ENCODE measurements at places on chromosomes 3 and 15. TPM values are rescaled to one million over a fixed set of nuclear protein-coding genes. Genes with fewer than 3 reads are reported as not detected.

- DNase-seq: no peak
These were observed 173.5 kb downstream of the TNIK start for GRCh38 chr3:171286580-171287249.

The SEMA6D gene
- total RNA-seq: 17.6 TPM

The TGM4 gene
- total RNA-seq: not detected

GRCh38 chr15:72141171-72142084 is 23.2 kb downstream of the SENP8 start:
- no peak for DNase-seq

- DNase-seq: no peak
These were observed 20.5 kb downstream of the CPN2 start for GRCh38 chr3:194330579-194330978.

DNA sequence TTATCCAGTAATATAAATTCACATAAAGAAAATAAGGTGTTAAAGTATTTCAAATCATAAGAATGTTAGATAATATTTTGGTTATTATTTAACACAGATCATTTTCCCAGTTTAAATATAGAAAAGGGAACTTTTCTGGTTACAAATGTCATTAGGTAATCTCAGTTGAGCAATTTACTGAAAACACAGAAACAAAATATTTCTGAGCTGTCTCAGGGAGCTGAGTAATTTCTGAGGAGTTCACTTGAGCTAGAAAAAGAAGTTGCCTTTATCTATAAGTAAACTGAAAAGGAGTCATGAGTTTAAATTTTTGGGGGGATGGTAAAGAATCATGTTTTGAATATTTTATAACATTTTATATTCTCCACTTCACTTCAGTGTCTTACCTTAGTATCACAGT is 855.4 kb upstream of the ARPP21 start:
- no peak for DNase-seq

- no peak for DNase-seq
These were observed 2.6 kb downstream of the GPR160 start for GRCh38 chr3:170040418-170040817.

- no peak for DNase-seq
These were observed 5.3 kb upstream of the BLM start for GRCh38 chr15:90711842-90712241.

- no peak for DNase-seq
These were observed 67.3 kb upstream of the GLCE start for GRCh38 chr15:69093127-69093526.

DNA sequence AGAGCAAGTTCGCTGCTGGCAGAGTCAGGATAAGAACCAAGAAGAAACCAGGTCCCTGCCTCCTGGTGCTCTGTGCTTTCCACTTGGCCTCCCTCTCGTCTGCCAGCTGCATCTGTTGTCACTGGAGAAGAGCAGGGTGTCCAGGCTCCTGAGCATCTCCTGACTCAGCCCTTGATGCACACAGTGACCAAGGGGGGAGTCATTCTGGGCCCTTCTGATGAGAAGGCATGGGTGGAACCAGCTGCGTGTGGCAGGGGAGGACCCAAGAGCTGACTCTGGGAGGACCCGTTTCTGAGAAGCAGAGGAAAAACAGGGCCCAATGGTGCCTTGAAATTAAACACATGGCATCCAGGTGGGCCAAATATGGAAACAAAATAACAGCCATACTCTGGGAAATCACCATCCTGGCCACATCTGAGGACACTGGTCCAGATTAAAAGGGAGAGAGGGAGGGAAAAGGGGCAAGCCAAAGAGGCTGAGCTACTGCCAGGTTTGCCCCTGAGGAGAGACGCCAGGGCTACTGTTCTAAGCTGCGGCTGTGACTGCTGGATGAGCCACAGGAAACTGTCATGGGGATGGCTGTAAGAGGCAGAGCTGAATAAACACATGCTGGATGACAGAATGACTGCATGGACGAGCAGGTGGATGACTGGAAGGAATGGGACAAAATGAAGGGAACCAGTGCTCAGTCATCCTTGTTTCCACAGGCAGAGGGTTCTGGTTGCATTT is 58.1 kb upstream of the CA12 start:
- DNase-seq: no peak

The RTP3 gene
- total RNA-seq: not detected

DNA sequence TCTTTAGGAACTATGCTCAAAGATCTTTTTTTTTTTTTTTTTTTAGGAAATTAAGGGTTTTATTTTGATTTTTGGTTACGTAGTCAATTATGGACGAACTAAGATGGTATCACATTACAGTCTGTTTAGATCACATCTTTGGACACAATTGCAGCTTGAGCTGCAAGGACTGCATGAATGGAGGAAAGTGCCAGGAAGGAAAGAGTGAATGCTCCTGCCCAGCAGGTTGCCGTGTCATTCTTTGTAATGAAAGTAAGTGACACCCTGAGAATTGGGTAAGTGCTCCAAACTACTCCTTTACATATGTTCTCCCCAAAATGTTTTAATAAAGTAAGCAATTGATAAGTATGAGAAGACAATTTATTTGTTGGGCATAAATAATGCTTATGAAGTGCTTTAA is 716.5 kb upstream of the GOLIM4 start:
- no peak for DNase-seq

GRCh38 chr3:182405759-182406158 is 387.5 kb upstream of the ATP11B start:
- DNase-seq: no peak

GRCh38 chr15:32872621-32873283 is 154.9 kb downstream of the GREM1 start:
- DNase-seq: no peak

The PDIA5 gene
- total RNA-seq: 9.2 TPM

GRCh38 chr3:16146015-16146730 is 28.3 kb upstream of the GALNT15 start:
- DNase-seq: no peak

The COL6A5 gene
- 2.1 TPM for total RNA-seq

GRCh38 chr3:172659246-172660002 is 51.4 kb downstream of the NCEH1 start:
- DNase-seq: no peak

The LDHAL6B gene
- total RNA-seq: not detected

DNA sequence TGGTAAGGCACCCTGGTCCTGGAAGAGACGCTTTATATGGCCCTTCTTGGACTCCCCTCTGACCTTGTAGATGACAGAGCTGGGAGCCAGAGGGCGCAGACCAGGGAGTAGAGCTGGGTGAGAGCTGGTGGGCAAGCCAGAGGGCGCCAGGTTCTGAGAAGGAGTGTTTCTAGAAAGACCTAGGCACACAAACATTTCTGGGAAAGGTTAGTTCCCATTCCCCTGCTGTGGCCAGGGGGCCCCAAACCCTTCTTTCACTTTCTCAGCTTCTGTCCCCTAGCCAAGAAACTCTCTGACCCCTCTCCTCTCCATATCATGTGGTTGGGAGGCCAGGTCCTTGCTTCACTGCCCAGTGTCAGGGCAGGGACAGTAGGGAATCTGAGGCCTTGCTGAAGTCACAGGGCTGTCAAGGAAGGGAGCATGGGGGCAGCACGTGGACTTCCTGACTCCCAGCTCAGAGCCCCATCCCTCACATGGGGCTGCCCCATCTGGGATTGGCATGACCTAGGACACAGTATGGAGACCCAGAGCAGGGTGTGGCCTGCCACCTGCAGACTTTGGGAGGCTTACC is 3.6 kb downstream of the HEMK1 start:
- no peak for DNase-seq

- DNase-seq: peak; percentile 41
These were observed 45.7 kb upstream of the RAB6B start for GRCh38 chr3:133941415-133941821.

- DNase-seq: no peak
These were observed 79.8 kb upstream of the NR2E3 start for GRCh38 chr15:71730277-71731144.

GRCh38 chr3:173583496-173583895 is 186.0 kb downstream of the NLGN1 start:
- no peak for DNase-seq

Measured in suprapubic skin (tissue), 4 donors.